ENCODE measurements at places on chromosomes 4 and X. TPM values are rescaled to one million over a fixed set of nuclear protein-coding genes. Genes with fewer than 3 reads are reported as not detected.

Gene HMX1
- total RNA-seq = 0.25 TPM

Gene GAGE12E
- not detected for total RNA-seq

Gene FTSJ1
- 17.8 TPM for total RNA-seq

GRCh38 chr4:162408309-162408708 lies 244.5 kb upstream of the FSTL5 start:
- DNase-seq = no peak

DNA sequence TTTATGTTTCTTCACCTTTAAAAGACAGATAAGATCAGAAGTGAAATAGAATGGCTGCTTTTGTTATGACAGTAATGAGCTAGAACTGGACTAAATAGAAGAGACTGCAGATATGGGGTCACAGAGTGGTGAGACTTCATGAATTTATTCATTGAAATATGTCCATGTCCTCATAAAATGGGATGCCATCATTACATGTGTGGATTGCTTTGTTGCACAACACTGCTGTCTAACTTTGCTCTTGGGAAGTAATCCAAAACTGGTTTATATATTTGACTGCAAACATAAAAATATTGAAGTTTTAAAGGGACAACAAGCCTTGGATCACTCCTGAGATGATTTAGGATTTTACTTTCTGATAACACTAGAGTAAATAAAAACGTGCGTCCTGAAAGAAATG lies 209.2 kb upstream of the FAT4 start:
- no peak for DNase-seq

DNA sequence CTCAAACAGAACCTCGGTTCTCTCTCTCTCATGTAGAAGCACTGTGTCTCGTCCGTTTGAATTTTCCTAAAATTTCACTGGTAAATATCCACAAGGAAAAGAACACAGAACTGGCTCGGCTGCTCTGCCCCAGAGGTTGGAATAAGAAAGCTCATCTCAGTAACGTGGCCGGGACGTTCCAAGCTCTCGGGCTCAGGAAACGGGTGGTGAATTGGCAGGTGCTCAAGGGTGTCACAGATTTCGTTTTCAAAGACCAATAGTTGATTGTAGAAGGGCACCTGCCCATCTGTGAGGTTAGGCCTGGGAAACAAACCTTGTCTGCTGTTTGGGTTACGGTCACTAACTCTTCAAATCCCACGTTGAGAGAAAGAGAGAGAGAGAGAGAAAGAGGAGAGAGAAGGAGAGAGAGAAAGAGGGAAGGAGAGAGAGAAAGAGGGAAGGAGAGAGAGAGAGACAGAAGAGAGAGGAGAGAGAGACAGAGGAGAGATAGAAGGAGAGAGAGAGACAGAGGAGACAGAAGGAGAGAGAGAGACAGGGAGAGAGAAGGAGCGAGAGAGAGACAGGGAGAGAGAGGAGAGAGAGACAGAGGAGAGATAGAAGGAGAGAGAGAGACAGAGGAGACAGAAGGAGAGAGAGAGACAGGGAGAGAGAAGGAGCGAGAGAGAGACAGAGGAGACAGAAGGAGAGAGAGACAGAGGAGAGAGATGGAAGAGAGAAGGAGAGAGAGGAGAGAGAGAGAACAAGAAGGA lies 106.6 kb downstream of the CRLF2 start:
- DNase-seq = no peak

GRCh38 chr4:26296021-26296420 lies 24.8 kb upstream of the RBPJ start:
- no peak for DNase-seq

DNA sequence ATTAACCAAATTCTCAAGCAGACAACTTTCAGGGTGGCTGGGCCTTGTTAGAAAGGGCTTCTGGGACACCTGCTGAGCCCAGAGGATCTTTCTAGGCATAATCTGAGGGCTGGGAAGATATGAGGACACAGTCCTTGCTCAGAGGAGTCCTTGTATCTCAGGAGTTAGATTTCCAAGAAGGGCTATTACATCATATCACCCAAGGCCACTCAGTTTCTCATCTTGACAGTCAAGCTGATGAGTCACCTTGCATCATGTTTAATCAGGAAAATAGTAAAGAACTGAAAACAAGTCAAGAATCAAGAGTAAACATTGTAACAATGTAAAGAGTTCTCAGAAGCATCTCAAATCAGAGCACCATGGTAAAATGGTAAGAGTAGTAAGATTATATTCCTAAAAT lies 4.0 kb downstream of the PCYT1B start:
- no peak for DNase-seq

DNA sequence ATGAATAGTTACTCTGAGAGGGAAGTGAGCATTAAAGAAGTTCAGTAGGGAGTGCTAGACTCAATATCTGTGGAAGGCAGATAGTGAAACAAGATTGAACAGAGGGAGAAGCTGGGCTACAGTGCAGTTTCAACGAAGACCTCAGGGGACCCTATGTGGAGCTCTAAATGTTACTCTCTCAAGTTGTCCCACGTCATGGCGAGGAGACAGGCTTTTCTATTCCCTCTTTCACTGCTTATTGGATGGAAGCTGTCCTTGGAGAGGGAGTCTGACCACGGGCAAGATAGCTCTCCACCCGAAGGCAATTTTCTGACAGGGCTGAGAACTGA lies 42.3 kb upstream of the CCSER1 start:
- no peak for DNase-seq

Measured in heart left ventricle (tissue), 16 donors.